ENCODE measurements at places on chromosomes 4 and X. TPM values are rescaled to one million over a fixed set of nuclear protein-coding genes. Genes with fewer than 3 reads are reported as not detected.
A peak's percentile ranks its signal among the peaks of the same experiment; 100 is the strongest.

DNA sequence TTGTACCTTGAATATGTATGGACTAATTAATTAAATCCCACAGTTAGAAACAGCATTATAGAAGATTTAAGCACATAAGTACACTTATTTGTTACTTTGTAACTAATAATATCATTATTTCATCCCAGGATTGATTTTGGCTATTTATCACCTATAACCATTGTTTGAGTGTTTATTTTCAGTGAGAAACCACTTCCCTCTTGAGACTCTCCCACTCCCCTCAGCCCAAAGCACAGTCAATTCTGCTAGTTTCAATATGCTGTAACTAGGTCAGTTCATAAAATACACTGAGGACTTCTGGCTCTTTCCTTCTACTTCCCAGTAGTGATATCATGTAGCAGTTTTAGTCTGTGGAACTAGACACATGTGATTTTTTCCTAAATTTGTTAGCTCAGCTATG, 16.3 kb downstream of the OFD1 start:
- no peak for DNase-seq

- no peak for DNase-seq
These were observed 77.1 kb downstream of the TBCK start for GRCh38 chr4:106238820-106239420.

DNA sequence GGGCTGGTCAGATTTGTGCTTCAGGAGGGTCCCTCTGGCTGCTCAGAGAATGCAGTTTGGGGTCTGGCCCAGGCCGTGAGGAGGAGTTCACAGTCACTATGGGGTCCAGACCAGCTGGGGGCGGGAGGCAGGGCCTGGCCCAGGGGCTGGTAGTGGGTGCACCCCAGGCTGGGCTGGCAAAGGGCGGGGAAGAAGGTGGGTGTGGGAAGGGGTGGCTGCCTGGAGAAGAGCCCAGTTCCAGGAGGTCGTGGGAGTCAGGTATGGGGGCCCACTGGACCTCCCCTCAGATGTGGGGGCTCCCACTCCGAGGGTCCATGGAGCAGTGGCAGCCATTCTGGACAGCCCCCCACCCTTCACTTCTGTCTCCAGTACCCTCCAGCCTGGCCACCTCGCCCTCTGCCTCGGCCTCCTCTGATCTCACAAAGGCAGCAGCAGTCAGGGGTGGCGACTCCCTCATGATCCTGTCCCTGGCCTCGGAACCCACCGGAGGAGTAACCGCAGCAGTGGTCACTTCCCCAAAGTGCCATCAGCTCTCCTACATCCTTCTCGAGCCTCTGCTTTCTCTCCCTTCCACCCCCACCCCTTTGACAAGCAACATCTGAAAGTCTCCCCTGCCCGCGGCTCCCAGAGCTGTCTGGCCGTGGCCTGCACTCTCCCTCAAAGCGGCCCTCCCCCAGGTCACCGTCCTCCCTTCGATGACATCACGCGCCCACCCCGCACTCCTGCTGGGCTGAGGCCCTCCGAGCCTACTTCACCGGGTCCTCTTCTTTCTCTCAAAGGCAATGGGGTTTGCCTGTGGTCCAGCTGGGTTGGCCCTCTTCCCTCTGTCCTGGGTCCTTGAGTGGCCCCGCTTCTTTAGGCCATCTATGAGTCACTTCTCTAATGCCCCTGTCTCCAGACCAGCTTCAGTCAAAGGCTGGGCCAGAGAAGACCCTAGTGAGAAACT, 1.7 kb upstream of the SLC6A8 start:
- no peak for DNase-seq

DNA sequence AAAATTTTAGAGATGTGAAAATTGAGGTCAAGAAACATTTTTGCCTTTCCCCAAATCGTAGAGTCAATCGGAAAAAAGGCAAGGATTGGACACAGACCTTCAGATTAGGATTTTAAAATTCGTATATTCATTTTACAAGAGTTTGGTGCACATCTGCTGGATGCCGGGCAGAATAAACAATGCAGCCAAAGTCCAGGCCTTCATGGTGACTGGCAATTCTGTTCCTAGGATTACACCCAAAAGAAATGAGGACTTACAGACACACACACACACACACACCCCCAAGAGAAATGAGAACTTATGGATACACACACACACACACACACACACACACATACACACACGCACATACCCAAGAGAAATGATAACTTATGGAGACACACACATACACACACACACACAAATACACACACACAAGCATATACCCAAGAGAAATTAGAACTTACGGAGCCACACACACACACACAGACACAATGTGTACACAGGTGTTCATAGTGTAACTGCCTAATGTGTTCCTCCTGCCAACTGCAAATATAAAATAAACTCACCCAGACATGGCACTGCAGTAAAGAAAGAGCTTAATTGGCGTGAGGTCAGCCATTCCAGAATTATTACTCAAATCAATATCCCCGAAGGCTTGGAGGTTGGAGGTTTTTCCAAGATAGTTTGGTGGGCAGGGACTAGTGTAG, 165.7 kb upstream of the STS start:
- DNase-seq, result no peak

DNA sequence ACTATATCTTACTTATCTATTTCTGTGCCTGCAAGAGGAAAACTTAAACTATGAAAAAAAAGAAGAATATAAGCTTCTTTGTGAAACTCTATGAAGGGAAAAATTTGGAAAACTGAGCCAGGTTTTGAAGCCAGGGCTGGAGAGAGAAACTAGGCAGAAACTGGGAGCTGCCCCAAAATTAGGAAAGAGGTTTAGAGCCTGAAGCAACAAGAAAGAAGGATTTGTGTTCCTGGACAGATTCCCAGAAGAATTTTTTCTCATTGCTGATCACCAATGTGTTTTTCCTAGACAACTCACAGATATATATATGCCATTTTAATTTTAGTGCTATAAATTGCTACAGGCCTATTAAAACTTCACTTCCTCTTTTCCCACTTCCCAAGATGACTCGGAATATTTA, 245.0 kb upstream of the GEMIN8 start:
- no peak for DNase-seq

COL4A6 gene
- total RNA-seq, result not detected

DNA sequence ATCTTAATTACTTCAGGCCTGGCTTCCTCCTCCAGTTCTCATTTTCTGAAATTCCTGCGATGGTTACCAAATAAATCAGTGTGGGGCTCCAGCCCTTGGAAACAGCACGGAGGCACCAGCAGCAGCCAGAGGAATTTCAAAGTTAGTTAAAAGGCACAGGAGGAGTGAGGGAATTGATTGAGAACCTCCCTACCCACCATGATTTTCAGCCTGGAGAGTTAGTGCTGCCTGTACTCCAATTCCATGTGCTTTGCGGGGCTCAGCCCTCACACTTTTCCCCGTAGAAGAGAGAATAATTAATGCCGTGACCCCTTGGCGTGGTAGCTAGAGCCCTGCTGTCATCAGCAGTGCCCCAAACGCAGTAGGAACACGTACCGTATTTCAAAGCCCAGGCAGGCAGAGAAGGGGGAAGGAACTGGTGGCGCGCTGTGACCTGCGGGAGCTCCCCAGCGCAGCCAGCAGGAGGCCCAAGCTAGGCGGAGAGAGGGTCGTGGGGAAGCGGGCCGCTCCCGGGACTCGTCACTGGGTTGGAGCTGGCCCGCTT, 84.0 kb upstream of the IGFBP7 start:
- no peak for DNase-seq

SLC49A3 gene
- total RNA-seq, result not detected

SPANXC gene
- total RNA-seq, result not detected

TSPYL2 gene
- 72.8 TPM for total RNA-seq

TMEM192 gene
- total RNA-seq, result 9.0 TPM

DNA sequence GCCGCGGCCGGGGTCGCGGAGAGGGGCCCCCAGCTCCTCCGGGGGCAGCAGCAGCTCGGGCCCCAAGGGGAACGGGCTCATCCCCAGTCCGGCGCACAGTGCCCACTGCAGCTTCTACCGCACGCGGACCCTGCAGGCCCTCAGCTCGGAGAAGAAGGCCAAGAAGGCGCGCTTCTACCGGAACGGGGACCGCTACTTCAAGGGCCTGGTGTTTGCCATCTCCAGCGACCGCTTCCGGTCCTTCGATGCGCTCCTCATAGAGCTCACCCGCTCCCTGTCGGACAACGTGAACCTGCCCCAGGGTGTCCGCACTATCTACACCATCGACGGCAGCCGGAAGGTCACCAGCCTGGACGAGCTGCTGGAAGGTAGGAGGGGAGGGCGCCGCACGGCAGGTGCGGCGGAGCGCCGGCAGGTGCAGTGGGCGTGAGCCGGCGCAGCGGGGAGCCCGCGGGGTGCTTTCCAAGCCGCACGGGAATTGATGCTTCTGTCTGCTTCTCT, 886 bp downstream of the DCLK2 start:
- peak; percentile 33 for DNase-seq

DNA sequence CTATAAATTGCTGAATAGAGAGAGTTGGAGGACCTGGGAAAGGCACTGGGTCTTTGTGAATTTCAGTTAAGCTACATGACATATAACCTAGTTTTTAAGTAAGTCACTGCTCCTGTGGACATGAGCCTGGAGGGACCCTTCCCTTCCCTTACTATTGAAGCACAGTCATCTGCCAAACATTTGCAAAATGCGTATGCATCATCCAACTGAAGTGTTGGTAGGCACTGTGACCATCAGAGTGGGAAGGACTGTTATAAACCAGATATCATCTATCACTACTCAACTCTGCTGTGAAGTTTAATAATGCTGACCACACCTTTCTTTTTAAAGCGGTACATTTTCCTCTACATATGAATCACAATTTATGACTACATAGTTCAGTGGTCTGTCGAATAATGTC, 5.2 kb downstream of the GABRA3 start:
- no peak for DNase-seq

DKK2 gene
- total RNA-seq, result not detected

DNA sequence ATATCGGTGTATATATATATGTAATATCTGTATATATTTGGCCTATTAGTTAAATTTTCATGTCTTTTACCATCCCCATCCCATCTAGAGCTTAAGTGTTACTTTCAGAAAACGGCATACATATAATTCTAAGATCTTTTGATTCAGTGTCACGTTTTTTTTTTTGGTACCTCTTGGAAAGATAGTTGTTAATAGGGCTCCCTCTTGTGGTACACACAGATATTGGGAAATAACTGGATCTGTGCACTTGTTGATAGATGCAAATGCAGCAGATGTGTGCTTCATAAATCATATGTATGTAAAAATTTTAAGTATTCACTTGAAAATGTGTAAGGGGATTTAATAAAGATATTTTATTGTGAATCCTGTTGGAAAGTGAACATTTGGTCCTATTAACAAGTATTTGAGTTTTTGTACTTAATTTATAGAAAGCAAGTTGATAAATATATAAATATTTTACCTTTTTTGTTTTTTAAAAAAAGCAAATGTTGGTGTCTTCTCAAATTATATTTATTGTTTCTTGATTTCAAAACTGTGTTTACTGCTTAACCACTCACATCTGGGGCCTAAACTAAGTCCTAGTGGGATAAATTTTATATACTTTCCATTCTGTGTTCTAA, 74.7 kb downstream of the PAQR3 start:
- no peak for DNase-seq

DNA sequence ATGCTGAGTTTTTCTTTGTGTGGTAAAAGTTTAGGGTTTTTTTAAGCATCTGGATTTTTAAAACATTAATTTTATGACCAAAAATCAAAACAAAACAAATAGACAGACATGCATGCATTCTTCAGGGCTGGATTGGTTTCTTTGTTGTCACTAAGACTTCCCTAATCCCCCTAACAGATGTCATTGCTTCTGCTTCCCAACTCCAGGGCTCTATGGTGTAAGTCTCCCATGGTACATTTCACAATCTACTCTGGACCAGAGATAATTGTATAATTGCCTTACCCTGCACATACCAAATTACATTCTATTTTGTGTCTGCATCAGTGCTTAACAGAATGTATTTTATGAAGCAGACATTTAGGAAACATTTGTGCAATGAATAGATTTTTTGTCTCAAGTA, 529.1 kb upstream of the SMIM31 start:
- no peak for DNase-seq

CCKAR gene
- total RNA-seq, result not detected

GRCh38 chr4:169791527-169792156, 33.9 kb upstream of the HPF1 start:
- DNase-seq, result peak; percentile 35

OTC gene
- not detected for total RNA-seq

CACNA1F gene
- total RNA-seq, result 0.74 TPM

MAGEA3 gene
- not detected for total RNA-seq

DNA sequence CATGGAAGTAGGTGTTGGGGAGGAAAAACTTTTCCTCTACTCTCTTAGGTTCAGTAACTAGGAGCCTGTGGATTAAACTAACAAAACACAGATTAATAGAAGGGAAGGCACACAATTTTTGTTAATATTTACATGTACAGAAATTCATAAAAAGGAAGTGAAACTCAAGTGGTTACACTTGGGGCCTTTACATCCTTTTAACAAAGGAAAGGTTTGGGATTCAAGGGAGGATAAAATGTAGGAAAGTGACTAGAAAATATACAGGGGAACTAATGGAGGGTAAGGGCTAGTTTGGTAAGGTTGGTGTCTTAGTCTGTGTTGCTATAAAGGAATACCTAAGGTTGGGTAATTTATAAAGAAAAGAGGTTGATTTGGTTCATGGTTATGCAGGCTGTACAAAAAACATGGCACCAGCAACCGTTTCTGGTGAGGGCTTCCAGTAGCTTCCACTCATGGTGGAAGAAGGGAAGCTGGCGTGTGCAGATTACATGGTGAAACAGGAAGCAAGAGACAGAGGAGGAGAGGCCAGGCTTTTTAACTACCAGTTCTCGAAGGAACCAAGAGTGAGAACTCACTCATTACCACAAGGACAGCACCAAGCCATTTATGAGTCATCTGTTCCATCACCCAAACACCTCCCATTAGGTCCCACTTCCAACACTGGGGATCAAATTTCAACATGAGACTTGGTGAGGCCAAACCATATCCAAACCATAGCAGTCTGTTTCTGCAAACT, 124.4 kb downstream of the CHRDL1 start:
- DNase-seq, result no peak

- DNase-seq, result no peak
These were observed 628.9 kb downstream of the TLL1 start for GRCh38 chr4:166501941-166502382.

WAS gene
- total RNA-seq, result 99.6 TPM

EFHC2 gene
- total RNA-seq, result 0.24 TPM

GRCh38 chr4:88897180-88897579, 159.8 kb downstream of the FAM13A start:
- DNase-seq, result no peak

- DNase-seq, result no peak
These were observed 51.7 kb upstream of the VEGFC start for GRCh38 chr4:176844448-176844847.

DNA sequence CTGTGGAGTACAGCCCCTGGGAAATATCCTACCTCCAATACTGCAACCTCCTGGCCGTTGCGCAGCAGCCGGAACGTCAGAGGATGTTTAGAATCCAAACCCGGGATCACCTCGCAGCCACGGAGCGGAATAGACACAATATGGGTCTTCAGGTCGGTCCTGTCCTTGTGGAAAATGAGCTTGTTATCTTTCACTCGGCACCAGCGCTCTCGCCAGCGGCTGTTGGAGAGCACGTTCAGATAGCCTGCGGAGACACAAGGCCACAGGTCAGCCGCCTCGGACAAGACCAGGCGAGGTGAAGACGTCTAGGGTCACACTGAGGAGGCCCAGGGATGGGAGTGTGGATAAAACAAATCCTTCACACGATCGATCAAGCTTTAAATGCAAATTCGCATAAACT, 139.3 kb downstream of the AFAP1 start:
- DNase-seq, result no peak

ADRA2C gene
- not detected for total RNA-seq

GRCh38 chr4:21921526-21922180, 26.9 kb downstream of the KCNIP4 start:
- DNase-seq, result no peak
